Right renal cortex interstitium (tissue), 3 donors: ENCODE measurements at places on chromosomes 1 and 21. TPM values are rescaled to one million over a fixed set of nuclear protein-coding genes. Genes with fewer than 3 reads are reported as not detected.

- no peak for DNase-seq
Measured at GRCh38 chr1:96306809-96307560, 414.6 kb upstream of the PTBP2 start.

GRCh38 chr1:172268237-172268636 lies 152.2 kb upstream of the C1orf105 start:
- no peak for DNase-seq

- no peak for DNase-seq
Measured at GRCh38 chr1:103106426-103107341, 1.6 kb downstream of the COL11A1 start.

DNA sequence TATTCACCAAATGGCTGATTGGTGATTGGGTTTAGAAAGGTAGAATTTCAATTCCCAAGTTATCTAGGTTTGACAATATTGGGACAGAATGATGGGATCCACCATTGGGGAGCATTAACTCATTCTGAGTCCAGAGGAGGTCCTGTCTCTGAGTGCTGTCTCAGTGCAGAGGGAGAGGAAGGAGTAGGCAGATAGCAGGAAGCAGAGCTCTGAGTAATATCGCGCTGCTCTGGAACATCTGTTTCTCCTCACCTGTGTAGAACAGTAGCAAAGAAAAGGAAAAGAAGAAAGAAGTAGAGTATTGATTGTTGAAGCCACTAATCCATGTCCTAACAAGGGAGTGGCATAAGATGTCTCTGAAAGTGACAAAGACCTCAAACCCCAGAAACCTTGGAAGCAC lies 1657.8 kb downstream of the MRPL39 start:
- DNase-seq, result no peak

HMCN1 gene
- 59.8 TPM for polyA plus RNA-seq
